ENCODE measurements at places on chromosomes 3 and 15.

GRCh38 chr3:4447295-4447999 is 19.6 kb downstream of the SUMF1 start:
- no peak for DNase-seq

GRCh38 chr3:138491971-138492370 is 57.6 kb downstream of the ESYT3 start:
- no peak for DNase-seq

DNA sequence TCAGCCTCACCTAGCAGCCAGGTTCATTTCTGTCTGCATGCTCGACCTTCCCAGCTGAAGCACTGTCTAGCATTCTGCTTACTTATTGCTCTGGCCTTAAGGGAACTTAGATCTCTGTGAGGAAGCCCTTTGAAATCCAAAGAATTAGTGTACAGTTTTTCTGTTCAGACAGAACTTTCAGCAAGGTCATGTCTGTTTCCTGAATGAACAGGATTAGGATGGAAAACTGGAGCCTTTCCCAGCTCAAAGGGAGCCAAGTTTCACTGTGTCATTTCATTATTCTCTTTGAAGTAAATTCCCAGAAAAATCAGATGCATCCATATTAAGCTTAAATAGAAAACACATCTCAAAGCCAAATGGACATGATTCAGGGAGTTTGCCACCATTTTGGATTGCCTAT is 457.3 kb upstream of the KCNMB2 start:
- DNase-seq, result no peak

GRCh38 chr3:27293939-27294338 is 75.2 kb downstream of the NEK10 start:
- DNase-seq, result no peak

- DNase-seq, result no peak
Observed at GRCh38 chr3:30756218-30756617, 138.2 kb downstream of the GADL1 start.

DNA sequence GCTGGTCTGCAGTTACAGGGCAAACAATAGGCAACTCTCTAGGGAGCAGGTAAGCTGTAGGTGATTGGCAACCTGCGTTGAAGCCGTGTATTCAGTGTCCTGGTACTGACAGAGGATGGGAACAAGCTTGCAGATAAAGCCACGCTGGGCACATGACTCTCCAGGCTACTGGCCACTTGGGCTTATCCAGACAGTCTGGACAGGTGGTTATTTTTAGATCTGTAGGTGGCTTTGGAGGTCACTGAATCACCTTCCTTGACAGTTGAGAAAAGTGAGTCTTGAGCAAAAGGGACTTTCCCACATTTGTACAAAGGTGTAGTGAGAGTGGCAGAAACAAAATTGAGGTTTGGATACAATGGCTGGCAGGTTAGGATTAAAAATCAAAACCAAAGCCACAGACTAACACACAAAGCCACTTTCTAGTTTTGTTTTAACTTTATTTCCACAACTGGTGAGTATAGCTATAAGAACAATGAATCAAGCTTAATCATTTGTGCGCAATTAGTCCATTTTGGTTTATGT is 22.3 kb upstream of the IL1RAP start:
- DNase-seq, result no peak

DNA sequence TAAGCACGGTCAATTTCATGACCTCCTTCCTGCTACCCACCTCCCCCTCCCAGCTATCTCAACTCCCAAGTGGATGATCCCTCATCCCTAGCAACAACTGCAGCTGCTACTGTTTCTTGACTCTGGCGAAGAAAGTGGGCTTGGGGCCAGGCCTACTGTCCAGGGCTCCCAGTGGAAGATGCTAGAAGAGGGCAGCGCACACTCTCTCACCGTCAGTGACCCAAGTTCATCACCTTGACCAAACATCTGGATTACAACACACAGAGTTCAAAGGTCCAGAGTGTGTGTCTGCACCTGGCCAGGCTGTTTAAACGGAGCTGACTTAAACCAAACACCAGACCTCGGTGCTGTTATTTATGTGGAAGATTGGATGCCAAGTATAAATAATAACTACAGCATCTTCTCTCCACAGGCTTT is 385.6 kb downstream of the SHQ1 start:
- no peak for DNase-seq
